ENCODE measurements at places on chromosomes 4 and X. TPM values are rescaled to one million over a fixed set of nuclear protein-coding genes. Genes with fewer than 3 reads are reported as not detected.

The TMPRSS11E gene
- total RNA-seq: not detected

DNA sequence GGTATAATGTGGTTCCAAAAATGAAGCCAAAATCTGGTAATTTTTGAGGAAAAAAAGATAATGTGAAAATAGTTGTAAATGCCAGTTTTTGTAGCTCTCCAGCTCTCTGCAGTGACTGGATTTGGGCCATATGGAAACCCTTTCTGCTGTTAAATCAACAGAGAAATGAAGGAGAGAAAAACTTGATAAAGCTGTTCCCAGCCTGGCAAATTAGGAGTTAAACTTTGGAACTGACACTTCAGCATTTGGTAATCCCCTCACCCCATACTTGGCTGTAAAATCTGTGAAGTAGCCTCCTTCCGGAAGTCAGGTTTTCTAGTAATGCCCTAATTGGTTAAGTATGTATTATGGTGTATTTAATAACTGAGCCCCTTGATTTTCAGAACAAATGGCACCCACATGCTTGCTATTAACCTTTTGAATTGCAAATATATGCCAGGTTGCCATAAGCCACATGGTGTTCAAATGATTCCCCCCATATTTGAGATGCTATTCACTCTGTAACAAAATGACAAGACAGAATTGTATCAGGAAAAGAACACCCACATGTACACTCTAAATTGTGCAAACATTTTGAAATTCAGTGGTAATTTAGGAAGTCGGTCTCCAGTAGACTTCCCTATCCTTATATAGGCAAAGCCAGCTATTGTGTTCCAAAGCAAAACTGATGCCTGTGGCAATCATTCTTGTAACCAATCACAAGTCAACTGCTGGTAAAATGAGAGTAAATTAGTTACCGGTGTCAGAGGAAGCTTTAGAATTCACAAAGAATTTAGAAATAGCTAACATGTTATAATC lies 96.3 kb upstream of the ADAMTS3 start:
- no peak for DNase-seq

GRCh38 chr4:162707962-162708361 lies 458.7 kb downstream of the NAF1 start:
- DNase-seq: no peak

The CXCL6 gene
- total RNA-seq: not detected

GRCh38 chr4:3021627-3022026 lies 52.7 kb downstream of the HTT-AS start:
- DNase-seq: no peak

The EDNRA gene
- not detected for total RNA-seq

The LGI2 gene
- not detected for total RNA-seq

DNA sequence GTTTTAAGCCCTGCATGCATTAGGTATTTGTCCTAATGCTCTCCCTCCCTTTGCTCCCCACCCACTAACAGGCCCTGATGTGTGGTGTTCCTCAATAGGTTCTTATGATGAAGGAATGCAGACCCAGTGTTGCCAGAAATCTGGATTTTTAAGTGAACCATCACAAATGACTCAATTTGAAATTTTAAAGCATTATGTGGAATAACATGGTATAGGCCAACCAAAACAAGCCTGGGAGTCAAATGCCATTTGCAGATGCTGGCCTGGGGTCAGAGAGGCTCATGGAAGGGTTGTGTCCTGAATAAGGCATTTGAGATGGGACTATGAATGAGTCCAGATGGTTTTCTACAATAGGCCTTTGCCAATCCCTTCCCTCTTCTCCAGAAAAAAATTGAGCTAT lies 179.6 kb downstream of the SHROOM3 start:
- DNase-seq: no peak

The CFAP99 gene
- total RNA-seq: 0.12 TPM

The RAB39B gene
- total RNA-seq: 16.6 TPM

The WNK3 gene
- 0.81 TPM for total RNA-seq

DNA sequence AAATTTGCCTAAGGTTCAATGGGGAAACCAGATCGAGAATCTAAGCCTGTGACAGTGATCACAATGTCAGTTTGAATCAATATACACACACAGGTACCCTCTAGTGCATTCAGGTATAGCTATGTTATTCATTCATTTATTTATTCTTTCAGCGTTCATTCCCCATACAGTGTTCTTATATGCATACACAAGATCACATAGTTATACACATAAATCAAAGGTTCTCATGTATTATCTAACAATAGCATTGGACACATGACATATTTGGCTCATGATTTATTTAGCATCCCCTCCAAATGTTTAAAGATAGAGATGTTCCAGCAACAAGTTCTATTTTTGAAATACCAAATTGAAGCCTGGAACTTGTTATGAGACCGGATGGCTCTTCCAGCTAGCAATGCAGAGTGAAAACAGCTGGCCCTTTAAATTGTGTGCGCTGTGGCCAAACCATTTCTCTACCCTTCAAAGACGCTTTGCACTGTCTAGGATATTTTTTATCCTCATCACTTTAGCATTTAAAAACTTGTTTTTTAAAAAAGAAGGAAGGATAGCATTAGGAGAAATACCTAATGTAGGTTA lies 131.0 kb downstream of the ATXN3L start:
- DNase-seq: no peak

DNA sequence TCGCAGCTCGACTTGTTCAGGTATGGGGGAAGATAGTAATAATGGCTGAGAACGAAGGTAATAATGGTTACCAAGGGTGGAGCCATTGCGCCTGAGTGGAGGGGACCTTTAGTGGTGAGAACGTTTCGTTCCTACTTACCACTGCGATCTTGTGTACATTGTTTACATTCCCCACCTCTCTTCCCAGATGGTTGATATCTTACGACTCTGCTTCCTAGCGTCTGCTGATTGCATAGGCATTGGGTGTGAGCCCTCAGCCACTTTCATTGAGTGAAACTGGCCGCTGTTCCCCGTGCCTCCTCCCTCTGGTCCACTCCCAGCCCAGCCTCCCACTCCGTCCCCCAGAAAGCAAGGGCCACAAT lies 850 bp downstream of the IGBP1 start:
- DNase-seq: no peak

GRCh38 chr4:11769434-11769833 lies 340.7 kb upstream of the HS3ST1 start:
- no peak for DNase-seq

DNA sequence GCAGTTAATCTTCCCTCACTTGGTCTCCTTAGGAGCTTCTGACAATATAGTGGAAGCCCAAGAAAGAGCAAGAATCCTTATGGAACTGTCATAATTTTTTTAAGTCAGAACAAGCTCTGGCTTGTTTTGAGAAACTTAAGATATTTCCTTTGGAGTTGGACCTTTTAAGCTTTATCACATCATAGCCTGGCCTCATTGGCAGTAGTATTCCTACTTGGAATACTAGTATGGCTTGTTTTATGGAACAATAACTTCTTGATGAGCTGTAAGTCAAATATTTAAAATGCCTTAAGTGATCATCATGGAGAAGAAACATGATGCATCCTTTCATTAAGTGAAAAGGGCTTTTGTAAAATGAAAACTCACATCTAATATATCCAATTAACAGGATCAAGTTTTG lies 78.0 kb upstream of the NRK start:
- no peak for DNase-seq

DNA sequence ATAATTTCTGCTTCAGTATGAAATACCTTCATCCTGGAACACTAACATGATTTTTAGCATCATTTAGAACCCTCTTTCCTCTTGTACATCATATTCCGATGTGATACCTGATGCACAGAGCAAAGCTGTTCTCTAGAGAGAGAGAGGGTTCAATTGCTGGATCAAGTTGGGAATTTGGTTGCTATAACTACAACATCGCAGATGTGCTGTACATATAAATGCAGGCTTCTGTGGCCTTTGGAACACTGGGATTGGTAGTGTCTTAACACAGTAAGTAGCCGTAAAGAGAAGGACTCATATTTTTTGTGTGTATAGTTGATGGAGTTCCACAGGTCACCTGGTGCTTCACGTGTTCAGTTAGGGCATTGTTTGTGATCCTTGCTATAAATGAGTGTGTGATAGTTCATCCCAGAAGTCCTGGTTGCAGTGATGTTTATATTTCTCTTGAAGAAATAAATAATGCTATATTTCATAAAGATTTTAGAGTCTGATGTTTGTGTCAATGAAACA lies 119.2 kb downstream of the RAPGEF2 start:
- no peak for DNase-seq

DNA sequence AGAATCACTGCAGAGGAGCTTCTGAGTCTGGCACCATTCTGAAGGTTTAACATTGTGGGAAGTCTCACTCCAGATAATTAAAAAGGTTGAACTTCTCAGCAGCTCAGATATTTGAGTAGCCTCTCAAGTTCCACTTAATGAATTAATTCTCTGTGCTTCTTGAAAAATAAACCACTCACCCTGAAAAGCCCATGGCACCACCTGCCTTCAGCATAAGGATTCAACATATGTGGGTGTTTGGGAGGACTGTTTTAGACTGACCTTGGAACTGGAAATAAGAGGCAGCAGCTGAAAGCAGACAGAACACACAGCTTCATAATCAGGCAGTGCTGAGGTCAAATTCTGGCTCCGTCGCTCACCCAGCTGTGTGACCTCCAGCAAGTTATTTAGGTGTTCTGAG lies 100.6 kb downstream of the KCNIP4 start:
- DNase-seq: no peak

- DNase-seq: no peak
Observed at GRCh38 chr4:38590046-38590445, 74.0 kb upstream of the KLF3 start.

DNA sequence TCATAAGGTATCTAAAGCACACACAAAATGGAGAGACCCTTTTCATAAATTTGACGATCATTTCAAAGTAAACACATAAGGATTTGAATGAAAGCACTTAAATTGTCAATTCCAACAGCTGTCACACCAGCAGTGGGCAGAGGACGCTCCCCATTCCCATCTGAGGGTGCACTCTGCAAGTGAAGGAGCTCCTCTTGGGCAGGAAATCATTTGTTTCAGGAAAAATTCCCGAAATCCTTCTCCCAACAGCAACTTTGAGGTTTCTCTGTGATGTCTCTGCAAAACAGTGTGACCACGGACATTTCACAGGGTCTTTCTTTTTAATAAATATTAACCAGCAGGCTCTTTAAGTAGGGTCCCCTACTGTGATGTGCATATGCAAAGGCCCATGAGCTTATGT lies 111.0 kb downstream of the EPHA5 start:
- DNase-seq: peak; percentile 27

DNA sequence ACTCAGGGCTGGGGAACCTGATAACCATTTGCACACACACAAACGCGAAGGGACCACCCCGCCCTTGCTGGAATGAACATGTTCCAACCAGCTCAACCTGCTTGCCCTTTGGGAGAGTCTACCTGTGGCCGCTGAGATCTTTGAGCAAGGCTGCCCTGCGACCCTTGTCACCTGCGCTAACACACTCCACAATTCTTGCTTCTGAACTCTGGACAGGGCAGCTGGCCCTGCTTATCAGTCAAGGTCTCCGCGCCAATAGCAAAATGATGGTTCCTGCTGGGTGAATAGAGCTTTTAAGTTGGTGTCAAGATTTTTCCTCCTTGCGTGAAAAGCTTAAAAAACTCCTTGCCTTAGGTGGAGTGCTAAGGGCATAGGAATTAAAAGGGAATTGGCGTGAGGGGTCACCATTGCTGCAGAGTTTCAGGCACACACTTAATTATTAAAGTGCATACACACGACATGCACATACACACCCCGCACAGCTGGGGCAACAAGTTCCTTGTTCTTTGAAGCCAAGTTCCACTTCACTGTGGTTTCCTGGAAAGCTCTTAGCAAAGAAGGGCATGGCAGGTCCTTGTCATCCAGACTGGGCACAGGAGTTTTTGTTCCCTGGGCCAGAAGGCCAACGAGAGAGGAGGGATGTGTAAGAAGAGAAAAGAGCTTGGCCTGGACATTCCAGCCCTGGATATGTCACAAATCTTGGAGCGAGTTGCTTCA lies 207.7 kb downstream of the STIM2 start:
- DNase-seq: no peak

DNA sequence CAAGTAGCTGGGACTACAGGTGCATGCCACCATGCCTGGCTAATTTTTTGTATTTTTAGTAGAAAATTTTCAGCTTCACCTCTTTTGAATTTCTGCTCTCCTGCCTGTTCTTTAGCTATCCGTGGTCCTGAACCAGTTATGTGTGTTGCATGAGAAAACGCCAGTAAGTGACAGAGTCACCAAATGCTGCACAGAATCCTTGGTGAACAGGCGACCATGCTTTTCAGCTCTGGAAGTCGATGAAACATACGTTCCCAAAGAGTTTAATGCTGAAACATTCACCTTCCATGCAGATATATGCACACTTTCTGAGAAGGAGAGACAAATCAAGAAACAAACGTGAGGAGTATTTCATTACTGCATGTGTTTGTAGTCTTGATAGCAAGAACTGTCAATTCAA lies 13.9 kb downstream of the ALB start:
- DNase-seq: no peak

DNA sequence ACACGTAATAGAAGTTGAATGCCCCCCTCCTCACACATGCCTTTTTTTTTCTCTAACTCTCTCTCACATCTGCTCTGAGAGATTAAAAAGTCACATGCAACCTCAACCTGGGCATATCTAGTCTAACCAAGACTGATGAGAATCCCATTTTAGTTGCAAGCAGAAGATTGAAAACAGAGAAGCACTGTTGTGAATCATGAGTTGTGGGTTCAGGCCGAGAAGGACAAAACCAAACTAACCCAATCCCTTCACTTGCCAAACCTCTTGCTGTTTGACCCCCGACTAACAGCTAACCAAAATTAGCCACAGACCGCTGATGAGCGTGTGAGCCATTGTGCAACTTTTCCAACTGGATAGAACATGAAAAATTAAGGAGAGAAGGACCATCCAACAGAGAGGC lies 31.8 kb downstream of the CXCL1 start:
- no peak for DNase-seq

DNA sequence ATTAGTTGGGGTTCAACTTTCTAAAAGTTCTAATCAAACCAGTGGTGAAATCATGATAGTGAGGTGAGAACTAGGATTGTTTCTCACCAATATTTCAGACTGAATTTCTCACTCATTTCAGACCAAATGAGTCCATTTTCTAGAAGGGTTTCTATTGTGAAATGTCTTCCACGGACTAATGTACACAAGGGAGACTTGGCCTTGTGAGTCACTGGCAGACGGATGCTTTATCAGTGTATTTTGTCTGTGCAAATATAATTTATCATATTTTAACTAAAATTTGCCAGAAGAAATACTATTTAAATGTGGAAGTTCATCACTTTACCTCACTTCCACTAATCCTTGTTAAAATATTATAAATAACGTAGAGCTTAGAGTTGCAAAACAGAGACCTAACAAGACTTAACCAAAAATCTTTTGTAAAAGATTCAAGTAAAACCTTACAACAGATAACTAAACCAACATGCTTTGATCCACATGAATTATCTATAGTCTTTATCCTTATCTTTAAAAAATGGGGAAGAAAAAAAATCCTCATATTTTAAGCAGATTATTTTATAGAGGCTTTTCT lies 506.0 kb upstream of the FAM241A start:
- no peak for DNase-seq

DNA sequence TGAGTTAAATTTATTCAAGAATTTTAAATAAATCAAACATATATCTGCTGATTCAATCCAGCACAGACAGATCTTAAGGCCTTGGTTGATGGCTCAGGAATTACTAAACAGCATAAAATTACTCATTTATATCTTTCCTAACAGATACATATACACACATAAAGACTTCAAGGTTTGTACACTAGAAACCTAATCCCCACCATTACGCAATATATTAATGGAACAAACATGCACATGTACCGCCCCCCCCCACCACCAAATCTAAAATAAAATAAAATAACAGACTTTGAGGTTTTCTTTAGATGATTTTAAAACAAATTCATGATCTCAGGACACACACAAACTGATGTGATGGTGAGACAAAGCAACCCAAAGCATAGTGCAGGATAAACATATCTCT lies 333.9 kb upstream of the DDX53 start:
- no peak for DNase-seq

The PCDH18 gene
- total RNA-seq: 0.20 TPM

The MAB21L2 gene
- total RNA-seq: not detected

Data from CD4-positive, alpha-beta memory T cell (primary cell).